ENCODE measurements at places on chromosomes 1 and 21.

DNA sequence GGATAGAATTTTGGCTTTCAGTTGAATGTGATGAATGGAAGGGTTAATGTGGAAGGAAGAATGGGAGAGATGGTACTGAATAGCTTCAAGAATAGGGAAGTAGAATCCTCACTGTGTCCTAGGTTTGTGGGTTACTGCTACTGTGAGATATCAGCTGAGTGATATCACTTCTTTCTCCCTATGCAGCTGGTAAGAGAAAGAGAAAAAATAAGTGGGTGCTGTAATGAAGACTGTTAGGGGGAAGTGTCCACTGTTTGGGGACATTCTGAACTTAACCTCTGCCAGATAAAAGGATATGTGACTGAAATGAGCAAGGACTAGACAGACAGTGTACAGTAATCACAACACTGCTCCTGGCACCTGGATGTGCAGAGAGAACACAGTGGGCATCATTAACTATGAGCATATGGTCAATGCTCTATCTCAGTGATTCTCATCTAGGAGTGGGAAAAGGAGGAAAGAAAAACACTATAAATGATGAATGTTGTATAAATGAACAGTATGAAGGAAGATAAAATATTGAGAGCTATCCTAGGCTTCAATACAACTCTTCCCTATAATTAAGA is 25.6 kb upstream of the MOB3C start:
- no peak for DNase-seq

DNA sequence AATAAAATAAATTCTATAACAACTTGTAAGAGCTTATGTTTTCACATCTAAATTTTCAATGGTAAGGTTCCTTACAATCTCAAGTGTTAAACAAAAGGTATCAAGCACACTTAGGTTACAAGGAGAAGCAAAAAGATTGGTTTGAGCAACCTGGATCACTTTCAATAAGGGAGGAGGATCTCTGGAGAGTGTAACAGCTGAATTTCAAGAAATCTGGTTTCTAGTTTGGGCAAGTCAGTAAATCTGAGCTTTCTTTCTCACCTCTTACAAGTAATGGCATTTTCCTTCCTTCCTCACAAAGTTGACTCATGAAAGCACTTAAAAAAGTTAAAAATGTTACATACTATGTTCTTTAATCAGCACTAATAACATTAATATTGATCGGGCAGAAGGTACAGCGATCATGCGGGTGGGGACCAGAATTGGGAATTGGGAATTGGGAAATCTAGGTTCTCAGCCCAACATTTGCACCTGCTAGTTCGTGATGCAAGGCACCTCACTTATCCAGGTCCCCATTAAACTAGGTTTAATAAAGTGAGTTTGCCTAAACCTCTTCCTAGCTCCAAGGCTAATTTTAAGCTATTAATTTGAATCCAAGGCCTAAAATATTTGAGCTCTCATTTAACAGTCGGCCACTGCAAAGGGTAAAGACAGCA is 3.1 kb downstream of the NUCKS1 start:
- no peak for DNase-seq

DNA sequence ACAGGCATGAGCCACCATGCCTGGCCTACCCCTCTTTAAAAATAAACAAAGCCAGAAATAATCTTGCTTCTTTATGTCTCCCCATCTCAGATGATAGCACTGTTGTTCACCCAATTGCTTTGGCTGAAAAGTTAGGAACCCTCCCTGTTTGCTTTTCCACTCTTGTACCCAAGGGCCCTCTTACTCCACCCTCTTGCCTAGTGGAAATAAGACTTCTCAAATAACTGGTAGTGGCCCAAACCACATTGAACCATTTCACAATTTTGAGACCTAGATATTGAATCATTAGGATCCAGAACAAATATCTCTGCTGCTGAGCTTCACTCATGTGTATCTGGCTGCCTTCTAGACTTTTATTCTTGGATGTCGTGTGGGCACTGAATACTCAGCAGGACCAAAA is 37.7 kb downstream of the RNF220 start:
- no peak for DNase-seq

DNA sequence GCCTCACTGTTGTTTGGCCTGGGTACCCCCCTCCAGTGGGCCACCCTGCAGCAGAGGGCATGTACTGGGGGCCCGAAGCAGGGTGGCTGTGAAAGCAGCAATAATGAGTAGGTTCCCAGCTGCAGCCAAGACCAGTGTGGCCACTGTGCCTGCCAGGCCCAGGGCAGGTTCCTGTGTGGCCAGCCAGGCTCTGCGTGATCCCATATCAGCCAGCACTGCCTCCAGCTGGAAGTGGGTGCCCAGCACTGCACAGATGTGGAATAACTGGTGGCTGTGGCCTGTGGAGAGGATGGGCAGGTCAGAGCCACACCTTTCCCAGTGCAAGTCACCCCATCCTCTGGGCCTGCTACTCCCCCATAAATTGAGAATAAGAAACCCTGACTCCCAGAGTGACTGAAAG is 2.1 kb downstream of the BGLAP start:
- DNase-seq, result no peak

DNA sequence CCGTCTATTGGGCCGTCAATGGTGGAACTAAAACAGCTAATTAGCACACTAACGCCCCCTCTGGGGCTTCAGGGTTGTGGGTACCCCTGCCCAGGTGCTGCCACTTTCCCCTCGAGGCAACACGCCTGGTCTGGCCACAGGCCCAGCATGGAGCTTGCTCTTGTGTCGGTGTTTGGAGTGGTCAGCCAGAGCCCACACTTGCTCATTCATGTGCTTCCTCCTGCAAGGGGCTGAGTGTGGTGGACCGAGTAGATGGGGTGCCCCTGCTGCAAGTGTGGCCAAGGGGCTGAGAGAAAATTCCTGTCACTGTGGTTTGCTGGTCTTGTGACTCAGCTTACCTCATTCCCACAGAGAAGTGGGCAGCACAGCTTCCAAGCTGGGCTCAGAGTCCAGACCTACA is 25.7 kb downstream of the HTR6 start:
- DNase-seq, result no peak

GRCh38 chr1:220803401-220804201 is 16.9 kb downstream of the MTARC1 start:
- DNase-seq, result no peak

DNA sequence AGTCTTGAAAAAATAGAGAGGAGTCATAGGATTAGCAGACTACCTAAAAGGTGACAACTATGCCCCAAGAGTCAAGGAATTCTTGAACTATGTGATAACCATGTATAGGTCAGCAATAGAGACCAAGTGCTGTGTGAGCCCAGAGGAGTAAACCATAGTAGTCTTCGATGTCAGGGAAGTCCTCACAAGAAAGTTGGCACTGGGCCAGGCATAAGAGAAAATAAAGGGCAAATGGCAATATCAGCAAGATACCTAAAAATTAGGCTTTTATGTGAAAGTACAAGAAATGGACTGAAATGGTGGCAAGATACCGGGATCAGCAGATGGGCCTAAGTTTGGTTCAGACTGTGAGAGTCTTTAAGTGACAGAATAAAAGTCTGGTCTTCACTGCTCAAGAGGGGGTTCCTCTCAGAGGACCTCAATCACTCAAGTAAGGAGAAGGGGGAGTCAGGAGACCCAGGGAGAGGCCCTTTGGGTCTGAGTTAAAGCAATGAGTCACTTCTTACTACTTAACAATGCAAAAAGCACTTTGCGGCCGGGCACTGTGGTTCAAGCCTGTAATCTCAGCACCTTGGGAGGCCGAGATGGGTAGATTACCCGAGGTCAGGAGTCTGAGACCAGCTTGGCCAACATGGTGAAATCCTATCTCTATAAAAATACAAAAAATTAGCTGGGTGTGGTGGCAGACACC is 95.0 kb downstream of the TEX35 start:
- DNase-seq, result no peak

GRCh38 chr1:171344473-171344820 is 30.5 kb downstream of the FMO4 start:
- DNase-seq, result no peak

- DNase-seq, result no peak
Observed at GRCh38 chr1:33442141-33442540, 11.2 kb upstream of the PHC2 start.

DNA sequence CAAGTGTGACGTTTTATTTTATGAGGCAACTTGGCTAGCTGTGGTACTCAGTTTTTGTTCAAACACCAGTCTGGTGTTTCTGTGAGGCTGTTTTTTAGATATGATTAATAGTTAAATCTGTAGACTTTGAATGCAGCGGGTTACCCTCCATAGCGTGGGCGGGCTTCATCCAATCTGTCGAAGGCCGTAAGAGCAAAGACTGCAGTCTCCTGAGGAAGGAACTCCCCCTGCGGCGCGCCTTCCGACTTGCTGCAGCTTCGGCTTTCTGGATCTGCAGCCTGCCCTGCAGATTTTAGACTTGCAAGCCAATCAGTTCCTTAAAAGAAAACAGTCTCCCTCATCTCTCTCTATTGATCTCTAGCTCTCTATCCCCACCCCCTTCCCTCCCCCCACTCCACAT is 4.2 kb upstream of the ZNF496 start:
- DNase-seq, result no peak

GRCh38 chr1:34924759-34925555 is 4.5 kb downstream of the DLGAP3 start:
- no peak for DNase-seq

GRCh38 chr1:41274752-41275545 is 32.8 kb upstream of the SCMH1 start:
- DNase-seq, result no peak

DNA sequence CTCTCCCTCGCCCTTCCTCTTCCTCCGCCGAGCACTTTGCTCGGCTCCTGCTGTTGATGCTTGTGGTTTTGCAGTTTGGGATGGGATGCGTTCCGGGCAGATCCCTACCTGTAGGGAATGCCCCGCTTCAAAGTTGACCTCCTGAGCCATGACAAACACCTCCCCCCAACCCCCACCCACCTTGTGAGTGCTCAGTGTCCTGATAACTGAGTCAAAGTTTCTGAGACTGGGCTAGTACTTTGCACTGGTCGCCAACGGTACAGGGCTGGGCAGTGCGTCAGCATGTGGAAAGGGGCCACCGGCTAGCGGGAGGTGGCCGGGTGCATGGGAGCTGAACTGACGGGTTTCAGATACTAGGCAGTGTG is 771 bp downstream of the RABGAP1L start:
- DNase-seq, result no peak

DNA sequence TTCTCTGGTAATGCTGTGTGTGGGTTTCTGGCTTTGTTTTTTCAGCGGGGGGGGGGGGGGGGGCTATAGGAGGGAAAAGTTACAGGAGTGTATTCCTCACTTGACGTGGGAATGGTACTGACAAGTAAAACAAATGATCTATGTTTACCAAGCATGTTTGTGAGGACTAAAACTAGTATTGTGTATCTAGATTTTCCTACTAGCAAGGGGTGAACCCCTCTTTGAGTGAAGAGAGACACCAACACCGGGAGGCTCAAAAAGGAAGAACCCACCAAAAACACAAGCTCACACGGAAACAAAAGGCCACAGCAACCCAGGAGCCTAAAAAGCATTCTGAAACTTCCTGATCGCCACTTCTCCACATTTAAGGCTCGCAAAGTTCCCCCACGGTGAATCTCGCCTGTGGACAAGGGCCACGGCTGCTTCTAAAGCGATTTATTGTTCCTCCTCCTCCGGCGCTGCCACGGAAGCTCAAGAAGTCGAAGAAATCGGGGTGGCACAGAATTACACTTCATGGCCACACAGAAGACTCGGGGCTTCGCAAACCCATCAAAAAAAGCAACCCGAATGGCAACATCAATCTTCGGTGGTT is 703 bp downstream of the PUM1 start:
- DNase-seq, result no peak

DNA sequence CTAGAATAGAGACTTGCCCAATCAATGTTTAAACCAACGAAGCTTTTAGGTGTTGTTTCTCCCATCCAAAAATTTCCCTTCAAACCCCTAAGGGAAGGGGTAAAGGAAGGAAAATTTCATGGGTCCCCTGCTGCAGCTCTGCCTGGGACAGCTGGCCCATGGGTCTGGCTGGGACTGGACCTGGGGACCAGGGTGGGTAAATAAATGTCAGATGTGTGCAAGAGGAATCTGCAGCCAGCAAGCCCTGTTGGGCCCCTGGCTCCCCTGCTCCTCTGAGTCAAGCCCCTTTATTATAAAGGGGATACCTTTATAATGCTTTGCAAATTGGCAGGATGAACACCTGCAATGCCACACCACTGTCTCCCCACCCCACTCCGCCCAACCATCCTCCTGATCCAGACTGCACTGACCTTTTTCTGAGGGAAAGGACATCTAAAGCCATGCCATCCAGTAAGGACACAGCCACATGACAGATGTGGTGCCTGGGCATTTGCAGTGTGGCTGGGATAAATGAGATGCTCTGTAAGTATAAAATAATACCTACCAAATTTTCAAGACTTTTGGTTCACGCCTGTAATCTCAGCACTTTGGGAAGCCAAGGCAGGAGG is 1.9 kb upstream of the TMEM125 start:
- no peak for DNase-seq

DNA sequence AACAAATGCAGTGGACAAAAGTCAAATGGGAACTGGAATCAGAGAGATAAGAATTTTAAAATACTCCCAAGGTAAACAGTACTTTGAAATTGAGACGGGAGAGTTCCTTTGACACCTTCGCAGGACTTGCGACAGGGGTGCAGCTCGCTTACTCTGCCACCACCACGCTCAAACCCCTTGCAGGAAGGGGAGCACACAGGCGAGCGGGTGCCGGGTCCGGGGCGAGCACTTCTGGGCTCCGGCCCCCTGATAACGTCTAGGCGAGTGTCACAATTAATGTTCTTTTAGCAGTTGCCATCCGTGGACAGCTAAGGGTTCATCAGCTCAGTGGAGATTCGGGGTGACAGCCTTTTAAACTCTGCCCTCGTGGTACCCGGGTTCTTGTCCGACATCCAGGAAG is 37.4 kb downstream of the CLDN17 start:
- no peak for DNase-seq

DNA sequence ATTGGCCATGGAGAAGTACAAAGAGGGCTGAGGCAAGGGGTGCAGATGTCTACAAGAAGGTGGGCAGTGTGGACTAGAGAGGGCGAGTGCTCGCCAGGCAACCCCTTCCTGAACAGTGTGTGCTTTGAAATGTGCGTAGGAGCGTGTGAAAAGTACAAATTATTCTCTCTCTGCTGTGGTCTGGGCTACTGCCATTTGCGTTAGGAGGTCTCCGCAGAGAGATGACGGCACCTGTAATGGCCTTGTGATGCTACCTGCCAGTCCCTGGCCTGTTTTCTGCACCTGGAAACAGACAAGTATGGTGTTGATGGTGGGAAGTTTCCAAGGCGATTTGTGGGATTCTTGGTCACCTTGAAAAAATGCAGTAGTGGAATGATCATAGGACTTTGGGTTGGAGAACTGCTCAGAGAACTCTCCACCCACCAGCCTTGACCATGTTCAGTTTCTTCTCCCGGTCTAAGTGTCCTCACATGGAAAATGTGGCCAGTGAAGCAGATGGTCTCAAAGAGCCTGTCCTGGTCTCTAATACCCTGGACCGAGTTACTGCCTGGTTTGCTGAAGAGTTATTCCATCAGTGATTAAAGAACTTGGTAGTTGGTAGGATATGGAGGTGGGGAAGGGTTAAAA is 74.5 kb downstream of the MRPS6 start:
- no peak for DNase-seq

Measured in stimulated activated CD8-positive, alpha-beta memory T cell treated with anti-CD3 and anti-CD28 coated beads, Interleukin-12 subunit alpha, Interleukin-12 subunit beta, amount 100 ng/mL, for 4 hours (primary cell).